ENCODE measurements at places on chromosomes 7 and 10.

- DNase-seq = no peak
These were observed 433.7 kb upstream of the TPK1 start for GRCh38 chr7:145269418-145270161.

DNA sequence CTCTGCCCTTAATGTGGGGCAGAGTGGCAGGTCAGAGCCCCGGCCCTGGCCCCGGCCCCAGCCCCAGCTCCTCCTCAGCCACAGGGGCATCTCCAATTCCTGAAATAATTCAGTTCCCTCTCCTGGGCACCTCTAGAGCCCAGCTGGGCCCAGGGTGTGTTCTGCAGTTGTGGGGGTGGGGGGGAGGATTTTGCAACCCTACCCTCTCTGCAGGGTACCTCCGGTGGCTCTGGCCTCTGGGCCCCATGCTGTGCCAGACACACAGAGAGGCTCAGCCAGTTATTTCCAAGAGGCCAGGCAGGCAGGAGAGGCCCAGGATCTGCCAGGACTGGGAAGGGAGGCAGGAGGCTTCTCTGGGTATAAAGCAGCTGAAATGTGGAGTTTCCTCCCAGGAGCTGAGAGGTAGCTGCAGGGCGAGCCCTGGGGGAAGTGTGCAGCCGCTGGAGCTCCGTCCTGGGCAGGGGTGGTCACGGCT, 47.9 kb downstream of the PWWP2B start:
- no peak for DNase-seq

- no peak for DNase-seq
These were observed 3.0 kb downstream of the ZNF518A start for GRCh38 chr10:96133135-96133534.

DNA sequence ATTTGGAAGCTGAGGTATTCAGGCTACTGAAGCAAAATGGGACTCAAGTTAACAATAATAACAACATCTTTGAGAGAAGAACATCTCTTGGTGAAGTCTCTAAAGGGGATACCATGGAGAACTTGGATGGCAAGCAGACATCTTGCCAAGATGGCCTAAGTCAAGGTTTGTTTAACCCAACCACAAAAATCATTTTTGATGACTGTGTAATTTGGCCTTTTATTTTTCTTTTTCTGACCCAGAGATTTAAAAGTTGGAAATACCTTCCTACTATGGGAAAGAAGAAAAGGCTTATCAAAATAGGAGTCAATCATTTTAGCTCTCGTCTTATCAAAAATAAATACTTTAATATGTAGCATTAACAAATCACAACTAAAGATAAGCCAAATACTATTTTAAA, 72.4 kb downstream of the PON1 start:
- DNase-seq = no peak

DNA sequence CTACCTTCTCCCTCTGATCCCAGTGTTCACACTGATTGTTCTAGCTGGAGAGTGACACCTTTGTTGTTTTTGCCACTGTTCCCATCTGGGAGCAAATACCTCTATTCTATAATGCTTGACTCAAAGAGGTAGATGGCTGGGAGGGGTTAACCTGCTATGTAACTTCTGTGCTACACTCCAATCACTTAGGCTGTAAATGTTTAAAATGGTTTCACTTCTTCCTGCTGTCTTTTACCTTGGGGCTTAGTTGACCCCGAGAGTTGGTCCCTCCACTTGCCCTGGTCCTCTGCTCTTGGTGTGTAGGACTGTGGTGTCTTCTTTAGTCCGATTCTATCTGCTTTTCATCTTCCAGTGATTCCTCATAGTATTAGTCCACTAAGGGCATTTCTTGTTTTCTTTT, 22.3 kb downstream of the KLHDC10 start:
- no peak for DNase-seq

- DNase-seq = peak; percentile 30
These were observed 102.1 kb downstream of the PIP4K2A start for GRCh38 chr10:22612318-22612717.

- DNase-seq = no peak
These were observed 63.8 kb upstream of the NMT2 start for GRCh38 chr10:15232279-15232678.

DNA sequence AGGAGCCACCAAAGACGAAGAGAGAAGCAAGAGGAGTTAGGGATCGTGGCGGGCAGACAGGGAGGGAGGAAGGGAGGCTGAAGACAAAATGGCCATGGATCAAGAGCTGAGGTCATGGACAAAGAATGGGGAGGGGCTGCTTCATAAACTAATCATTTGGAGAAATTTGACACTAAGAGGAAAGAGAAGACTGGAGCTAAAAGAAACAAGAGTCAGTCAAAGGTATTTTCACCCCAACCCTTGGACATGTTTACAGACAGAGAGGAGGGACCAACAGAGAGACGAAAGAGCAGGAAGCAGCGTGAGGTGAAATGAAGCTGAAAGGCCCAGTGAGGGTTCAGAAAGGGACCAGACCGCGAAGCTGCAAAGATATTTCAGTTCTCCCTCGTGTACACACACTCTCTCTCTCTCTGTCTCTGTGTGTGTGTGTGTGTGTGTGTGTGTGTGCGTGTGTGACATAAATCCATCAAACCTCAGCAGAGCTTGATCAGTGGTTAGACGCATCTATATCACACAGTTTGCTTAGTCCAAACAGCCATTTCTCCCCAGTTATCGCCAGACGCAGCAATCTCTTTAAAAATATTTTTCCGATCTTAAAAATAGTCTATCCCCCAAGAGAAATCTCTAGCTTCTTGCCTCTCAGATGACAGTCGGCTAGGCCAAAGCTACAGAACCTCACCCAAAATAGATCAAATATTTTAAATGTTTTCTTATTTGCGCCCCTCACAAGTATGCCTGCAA, 12.5 kb upstream of the CALD1 start:
- no peak for DNase-seq

DNA sequence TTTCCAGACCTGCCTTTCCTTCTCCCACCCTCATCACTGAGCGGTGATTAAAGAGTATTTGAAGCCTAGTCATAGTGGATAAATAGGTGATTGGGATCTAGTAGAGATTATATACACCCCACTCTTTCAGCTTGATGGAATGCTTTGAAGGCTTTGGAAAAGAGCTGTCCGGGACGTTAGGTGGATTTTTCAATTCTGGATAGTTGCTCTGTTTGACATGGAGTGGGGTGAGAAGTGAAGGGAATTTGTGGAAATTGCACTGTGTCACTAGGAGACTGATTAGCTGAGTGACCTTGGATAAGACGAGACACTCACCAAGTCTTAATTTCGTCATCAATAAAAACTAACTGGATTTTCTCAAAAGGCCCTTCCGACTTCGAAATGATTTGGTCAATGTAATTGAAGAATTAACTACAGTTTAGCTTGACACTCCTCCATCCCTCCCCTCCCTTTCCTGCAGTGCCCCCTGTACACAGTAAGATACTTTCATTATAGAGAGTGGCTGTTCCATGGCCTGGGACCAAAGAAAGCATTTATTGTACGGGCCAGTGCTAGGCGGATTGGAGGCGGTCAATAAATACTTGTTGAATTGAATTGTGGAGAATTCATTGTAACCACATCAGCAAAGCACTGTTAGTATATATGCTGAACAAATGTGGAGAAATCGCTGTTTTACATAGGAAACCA, 962 bp downstream of the ZKSCAN1 start:
- DNase-seq = no peak

DNA sequence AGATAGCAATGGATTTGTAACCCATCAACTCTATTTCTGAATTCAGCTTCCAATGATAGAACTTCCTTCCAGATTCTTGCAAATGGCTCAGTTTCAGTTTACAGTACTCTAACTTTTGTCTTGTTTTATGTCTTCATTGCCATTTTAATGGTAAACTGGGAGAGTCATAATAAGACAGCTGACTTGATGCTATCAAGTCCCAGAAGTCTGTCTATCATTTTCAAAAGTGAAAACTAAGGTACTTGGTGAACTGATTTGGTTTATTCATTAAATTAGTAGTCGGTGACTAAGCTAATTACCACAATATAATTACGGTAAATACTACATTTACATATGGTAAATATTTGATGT, 25.0 kb downstream of the RTKN2 start:
- DNase-seq = no peak

GRCh38 chr7:126303926-126304325, 948.8 kb downstream of the GRM8 start:
- DNase-seq = no peak

GRCh38 chr10:60870803-60871202, 73.2 kb downstream of the RHOBTB1 start:
- DNase-seq = no peak

DNA sequence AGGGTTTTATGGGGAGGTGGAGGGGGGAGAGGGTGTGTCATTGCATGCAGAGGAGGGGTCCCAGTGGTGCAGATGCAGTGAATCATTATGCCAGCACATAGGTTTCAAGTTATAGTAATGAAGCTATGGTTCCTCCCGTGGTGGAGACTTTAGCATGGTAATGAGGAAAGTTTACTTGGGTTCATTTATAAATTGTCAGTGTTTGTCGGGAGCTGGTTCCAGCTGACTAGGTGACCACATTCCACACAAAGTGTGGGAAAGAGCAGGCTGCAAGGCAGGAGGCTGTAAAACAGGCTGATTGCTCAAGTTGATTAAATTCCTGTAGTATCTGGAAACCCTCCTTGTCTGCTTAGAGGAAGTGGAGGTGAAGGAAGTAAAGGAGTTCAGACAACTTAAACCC, 78.9 kb downstream of the SRI start:
- no peak for DNase-seq

DNA sequence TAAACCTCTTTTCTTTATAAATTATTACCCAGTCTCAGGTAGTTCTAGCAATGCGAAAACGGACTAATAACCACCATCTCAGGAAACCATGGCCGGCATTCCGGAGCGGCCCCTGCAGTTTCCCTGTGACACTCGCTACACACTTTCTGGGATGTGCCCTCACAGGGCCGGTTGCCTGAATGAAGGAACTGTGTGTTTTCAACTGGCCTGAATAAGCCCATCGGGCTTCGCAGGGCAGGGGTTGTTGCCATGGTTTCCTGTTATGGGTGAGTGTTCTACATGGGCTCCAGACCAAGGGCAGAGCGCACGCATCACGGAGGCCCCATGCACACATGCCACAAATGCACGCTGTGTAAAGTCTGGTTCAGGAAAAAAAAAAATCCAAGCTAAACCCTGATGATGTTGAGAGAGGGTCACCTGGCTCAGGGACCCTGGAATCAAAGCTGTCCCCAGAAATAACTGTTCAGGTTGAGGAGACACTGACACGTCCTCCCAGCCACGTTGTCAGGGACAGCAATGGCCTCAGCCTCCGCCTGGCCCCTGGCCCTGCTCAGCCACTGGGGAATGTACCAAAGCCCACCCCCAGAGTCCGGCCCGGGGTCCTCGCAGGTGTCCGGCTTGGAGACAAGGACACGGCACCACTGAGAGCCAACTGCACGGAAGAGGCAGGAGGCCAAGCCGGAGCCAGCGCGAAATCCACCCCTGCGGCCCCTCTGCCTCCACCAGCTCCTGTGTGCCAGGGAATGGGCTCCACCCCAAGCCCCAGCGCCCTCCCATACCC, 47.9 kb downstream of the STK32C start:
- no peak for DNase-seq

DNA sequence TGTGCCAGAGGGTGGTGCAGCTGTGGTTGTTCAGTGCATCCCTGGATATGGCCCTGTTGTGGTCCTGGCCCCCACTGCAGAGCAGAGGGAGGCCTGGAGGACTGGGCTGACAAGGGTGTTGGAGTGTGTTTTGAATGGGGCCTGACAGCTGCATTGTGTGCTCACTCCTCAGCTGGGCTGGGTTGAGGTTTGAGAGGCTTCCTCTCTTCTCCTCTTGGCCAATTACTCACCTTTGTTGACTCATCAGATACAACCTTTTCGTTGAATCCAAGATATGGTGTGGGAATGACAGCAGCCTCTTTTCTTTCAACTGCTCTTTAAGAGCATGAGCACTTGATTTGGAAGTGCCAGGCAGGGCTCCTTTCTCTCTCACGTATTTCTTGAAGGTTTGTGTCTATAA, 228.5 kb upstream of the COBL start:
- no peak for DNase-seq

GRCh38 chr7:31856337-31856736, 169.3 kb downstream of the PPP1R17 start:
- no peak for DNase-seq

DNA sequence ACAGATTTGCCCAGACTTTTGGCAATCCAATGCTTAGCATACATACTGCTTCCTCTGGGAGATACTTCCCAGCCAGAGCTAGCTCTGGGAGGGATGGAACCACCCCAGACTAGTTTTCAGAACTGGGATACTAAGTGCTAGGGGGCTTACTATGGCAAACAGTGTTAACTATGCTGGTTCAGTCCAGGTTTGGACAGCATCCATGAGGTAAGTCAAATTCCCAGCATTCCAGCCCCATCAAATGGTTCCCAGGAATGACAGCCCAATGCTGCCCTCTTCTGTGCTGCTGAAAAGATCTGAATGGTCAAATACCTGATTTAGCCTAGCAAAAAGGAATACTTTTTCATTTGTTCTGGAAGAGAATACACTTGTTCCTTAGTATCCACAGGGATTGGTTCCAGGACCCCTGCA, 141.7 kb upstream of the CCDC6 start:
- no peak for DNase-seq

DNA sequence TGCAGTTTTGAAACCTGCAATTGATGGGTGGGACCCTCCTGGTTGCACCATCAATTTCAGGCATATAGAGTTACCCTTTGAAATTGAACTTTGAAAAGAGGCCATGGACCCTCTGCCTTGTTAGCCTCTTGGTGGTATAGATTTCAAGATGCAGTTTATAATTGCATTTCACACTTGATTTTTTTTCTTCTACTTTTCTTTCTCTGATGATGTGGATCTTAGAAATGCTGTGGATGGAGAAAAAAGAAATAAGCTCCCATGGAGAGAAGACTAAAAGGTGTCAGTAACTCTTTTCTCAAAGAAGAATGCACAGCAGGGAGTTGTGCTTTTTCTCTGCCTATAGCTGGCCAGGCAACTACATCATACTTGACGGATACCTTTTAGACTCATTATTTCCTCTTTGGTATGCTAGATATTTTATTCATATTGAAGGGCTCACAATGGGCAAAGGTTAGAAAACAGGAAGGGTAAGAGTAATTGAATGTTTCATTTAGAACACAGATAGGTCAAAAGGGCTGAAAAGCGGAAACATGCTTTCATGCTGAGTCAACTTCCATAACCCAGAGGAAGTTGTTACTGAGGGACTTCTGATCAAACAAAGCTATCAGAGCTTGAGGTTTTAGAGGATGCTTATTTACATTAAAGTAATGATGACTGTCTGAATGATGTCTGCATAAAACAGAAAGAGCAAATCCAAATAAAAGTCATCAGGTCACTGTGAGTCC, 773.2 kb upstream of the LRRN3 start:
- no peak for DNase-seq

- no peak for DNase-seq
These were observed 363.8 kb downstream of the SEMA3D start for GRCh38 chr7:84822941-84823510.

DNA sequence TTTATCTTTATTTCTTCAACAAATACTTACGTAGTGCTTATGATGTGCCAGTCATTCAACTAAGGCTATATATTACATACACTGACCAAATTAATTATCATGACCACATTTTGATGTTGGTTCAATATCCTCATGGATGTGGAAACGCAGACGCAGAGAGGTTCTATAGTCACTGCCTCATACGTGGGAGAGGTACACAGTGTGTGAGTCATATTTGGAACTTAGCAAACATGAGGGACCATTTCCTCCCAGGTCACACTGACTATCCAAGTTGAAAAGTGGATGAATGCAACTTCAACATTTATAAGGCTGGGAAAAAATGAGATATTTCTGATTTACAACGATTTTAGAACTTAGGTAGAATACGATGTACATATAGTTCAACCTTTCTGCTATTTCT, 113.6 kb downstream of the PRLHR start:
- no peak for DNase-seq

- DNase-seq = no peak
These were observed 24.4 kb downstream of the SLC26A4 start for GRCh38 chr7:107684947-107685463.

Measured in activated T-helper 1 cell treated with anti-CD3 and anti-CD28 coated beads, Interleukin-12 subunit alpha, Interleukin-12 subunit beta, Interleukin-2, Interleukin-4 antibody, amounts not matched to agents 30 ng/mL and 10 ng/mL and 1 ng/mL, durations not matched to agents 14 hours and 24 hours and 36 hours (primary cell).